CD4-positive, CD25-positive, alpha-beta regulatory T cell (primary cell): ENCODE measurements at places on chromosomes 4 and X.
A peak's percentile ranks its signal among the peaks of the same experiment; 100 is the strongest.

DNA sequence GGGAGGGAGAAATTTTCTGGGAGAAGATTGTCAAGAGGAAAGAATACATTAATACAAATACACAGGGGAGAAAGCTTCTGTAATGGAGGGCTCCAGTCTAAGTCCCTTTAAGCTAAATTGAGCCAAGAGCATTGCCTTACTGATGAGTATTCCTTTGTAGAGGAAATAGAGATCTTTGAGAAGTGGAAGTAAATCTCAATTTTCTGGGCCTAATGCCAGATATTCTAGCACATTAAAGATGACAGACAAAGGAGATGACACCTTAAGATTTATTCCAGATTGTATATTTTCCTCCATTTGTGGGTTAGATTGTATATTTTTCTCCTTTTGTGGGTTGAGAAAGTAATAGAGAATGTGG, 28.5 kb upstream of the SMAD1 start:
- no peak for DNase-seq

DNA sequence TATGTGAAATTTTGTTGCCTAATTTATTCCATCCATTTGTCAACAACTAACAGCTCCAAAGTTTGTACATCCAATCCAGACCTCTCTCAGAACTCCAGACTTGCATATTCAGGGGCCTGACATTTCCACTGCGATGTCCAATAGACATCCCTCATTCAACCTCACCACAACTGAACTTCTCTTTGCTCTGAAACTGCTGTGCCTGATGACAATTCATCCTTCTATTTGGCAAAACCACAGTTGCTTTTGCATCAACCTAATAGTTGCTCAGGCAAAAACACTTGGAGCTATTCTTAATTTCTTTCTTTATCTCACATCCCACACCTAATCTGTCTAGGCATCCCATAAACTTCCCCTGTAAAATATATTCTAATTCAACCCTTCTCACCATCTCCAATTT, 56.5 kb downstream of the ANTXR2 start:
- no peak for DNase-seq

DNA sequence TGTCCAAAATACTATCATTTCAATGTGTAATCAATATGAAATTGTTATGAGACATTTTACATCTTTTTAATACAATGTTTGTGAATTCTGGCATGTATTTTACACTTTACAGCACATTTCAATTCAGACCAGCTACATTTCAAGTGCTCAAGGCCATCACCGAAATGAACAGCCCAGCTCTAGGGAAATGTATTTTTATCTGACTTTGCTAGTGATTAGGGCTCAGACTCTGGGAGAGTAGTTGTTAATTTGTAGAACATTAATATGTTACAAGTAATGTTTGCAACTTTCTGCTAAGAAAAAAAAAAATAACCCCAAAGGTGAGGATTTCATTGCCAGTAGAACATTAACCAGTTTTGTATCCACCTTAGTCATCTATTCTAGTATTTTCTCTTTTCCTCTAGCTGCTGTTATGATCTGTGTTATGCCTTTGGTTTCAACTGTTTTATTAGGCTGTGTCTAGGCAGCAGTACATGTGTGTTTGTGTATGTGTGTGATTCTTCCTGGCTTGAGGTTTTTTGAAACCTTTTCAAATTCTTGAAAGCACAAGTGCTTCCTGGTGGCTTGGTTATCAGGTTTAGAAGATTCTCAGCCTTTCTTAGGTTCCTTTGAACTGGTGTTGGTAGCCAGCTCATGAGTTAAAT, 125.9 kb downstream of the NSUN7 start:
- no peak for DNase-seq

- peak; percentile 26 for DNase-seq
These were observed 418 bp downstream of the TAB3 start for GRCh38 chrX:30888526-30889146.

- no peak for DNase-seq
These were observed 24.3 kb downstream of the NOP14 start for GRCh38 chr4:2938906-2939305.

- no peak for DNase-seq
These were observed 100.4 kb downstream of the HMX1 start for GRCh38 chr4:8771258-8771590.

GRCh38 chr4:13432453-13432852, 51.7 kb downstream of the RAB28 start:
- no peak for DNase-seq

DNA sequence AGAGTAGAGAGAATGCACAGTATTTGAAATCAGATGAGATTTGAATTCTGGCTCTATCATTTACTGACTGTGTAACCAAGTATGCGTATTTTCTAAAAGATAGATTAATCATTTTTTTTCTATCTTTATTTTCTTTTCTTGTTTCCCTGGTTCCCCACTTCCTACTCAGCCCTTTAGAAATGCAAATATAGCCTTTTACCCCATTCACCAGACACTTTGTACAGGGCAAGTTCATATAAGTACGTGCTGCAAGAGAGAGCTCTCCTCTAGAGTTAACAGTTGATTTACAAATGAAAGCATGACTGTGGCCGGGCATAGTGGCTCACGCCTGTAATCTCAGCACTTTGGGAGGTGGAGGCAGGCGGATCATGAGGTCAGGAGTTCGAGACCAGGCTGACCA, 17.8 kb upstream of the TDO2 start:
- DNase-seq = no peak

- no peak for DNase-seq
These were observed 13.2 kb upstream of the FAM3A start for GRCh38 chrX:154529206-154529612.

GRCh38 chr4:187141101-187141500, 417.4 kb upstream of the FAT1 start:
- DNase-seq = no peak

- no peak for DNase-seq
These were observed 511.3 kb upstream of the PCDH7 start for GRCh38 chr4:30208731-30209435.

- no peak for DNase-seq
These were observed 36.3 kb upstream of the AGA start for GRCh38 chr4:177478496-177478895.

GRCh38 chr4:155667568-155668511, 1.2 kb downstream of the GUCY1A1 start:
- DNase-seq = peak; percentile 1

- no peak for DNase-seq
These were observed 8.0 kb upstream of the FNIP2 start for GRCh38 chr4:158760866-158761265.

GRCh38 chr4:83013902-83014301, 3.3 kb upstream of the LIN54 start:
- no peak for DNase-seq

GRCh38 chr4:10013722-10014121, 7.6 kb downstream of the SLC2A9 start:
- DNase-seq = no peak
